ENCODE measurements at places on chromosomes 1 and 21. TPM values are rescaled to one million over a fixed set of nuclear protein-coding genes. Genes with fewer than 3 reads are reported as not detected.

GRCh38 chr1:66730462-66730861 is 21.8 kb upstream of the DYNLT5 start:
- no peak for DNase-seq

DNA sequence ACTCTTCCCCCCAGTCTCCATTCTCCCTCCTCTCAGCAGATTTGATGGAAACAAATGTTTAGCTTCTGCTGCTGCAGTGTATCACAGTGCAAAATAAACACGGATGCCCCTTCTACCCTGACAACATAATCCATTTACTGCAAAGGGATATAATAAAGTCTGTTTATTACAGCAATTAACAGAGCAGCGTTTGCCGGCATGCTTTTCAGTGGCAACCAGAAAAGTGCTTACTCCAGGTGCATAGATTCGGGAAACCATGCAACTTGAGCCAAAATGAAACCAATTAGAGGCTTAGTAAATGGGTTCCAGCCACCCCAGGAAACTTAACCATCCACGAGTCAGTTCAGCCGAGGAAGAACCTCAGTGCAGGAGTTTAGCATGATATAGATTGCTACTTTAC is 12.9 kb upstream of the LEMD1 start:
- DNase-seq, result no peak

Gene ELAPOR1
- total RNA-seq, result 0.29 TPM

DNA sequence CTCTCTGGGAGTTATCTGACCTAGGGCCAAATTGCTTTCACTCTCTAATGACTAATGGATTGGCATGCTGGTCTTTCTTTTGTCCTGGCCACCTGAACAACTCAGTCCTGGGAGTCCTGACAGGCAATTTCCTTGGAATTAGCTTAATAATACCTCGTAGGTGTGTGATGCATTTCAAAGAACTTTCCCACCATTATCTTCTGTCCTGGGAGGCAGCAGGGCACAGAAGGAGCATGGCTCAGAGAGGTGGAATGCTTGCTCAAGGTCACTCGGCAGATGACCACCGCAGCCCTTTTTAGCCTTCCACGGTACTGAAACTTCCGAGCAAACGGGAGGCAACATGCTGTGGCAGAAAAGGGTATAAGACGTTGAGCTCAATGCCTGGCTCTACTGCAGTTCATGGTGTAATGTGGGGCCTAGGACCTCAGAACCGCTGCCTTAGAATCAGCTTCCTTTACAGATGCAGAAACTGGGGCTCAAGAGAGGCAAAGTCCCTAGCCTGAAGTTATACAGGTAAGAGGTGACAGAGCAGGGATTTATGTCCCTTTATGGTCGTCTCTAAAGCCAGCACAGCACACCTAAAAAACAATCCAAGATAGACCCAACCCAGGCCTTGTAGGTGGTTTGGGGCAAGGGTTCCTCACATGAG is 3.2 kb downstream of the ID3 start:
- no peak for DNase-seq

- DNase-seq, result no peak
Observed at GRCh38 chr1:61253912-61254633, 171.7 kb downstream of the NFIA start.

DNA sequence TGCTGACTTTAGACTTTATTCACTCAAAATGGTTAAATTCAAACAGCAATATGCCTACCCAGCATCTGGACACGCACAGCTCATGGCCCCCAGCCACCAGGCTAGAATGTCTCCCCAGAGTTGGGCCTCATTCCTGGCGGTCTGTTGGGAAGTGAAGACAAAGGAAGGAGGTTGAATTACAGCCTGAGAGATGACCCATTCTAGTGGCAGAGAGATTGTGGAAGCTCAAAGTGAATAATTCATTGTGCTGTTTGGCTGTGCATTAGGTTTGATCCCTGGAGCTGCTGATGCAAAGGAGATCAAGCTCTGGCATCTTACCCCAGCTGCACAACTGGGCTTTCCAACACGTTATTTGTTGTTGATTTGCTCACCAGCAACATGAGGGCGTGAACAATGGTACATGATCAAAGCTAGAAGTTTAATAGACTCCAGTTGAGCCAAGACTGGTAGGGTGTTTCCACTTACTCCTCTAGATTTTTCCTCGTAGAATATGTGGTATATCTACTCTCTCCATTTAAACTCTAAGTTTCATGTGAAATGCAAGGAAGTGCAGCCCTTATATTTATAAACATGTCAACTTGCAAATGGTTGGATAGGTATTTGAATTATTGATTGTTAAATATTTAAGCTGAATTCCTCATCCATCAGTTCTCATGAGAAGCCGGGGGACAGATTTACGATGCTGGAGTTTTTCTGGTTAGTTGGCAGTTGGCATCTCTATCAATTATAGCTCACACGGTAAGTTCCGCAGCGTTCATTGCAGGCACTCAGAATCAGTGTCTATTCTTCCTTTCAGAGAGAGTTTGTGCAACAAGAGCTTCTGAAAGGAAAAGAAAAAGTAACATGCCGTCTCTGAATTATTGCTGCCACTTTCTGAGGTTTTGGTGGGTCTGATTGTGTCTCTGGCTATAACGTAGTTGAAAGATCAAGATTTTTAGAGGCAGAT is 222.7 kb downstream of the TM2D1 start:
- DNase-seq, result no peak

Gene TRIM45
- 8.2 TPM for total RNA-seq

Gene IL12RB2
- total RNA-seq, result 1.3 TPM

GRCh38 chr1:1290238-1290731 is 10.0 kb downstream of the SCNN1D start:
- DNase-seq, result no peak

Gene EVA1C
- 0.29 TPM for total RNA-seq

Gene KRTAP13-2
- not detected for total RNA-seq

Gene PLA2G2F
- total RNA-seq, result 4.2 TPM

Gene GPR25
- 0.65 TPM for total RNA-seq

Gene PIP5K1A
- total RNA-seq, result 62.1 TPM

DNA sequence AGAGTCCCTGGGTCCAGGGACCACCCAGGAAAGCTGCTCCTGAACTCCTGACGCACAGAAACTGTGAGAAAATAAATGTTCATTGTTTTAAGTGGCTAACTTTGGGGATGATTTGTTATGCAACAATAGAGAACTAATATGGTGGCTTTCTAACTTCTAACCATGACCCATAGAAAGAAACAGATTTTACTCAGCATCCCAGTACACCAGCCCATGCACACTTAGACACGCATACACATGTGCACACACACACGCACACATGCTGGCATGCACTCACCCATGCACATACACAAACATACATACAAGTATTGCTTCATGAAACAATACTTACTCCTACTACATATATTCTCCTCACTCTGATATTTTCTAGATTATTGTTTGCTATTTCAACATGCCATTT is 57.1 kb downstream of the NID1 start:
- no peak for DNase-seq

GRCh38 chr1:213419401-213420030 is 368.5 kb downstream of the RPS6KC1 start:
- no peak for DNase-seq

Gene PRELP
- not detected for total RNA-seq

GRCh38 chr1:207288315-207288714 is 33.2 kb upstream of the CD55 start:
- no peak for DNase-seq

Gene NOTCH2
- total RNA-seq, result 55.1 TPM

Gene ODR4
- 8.9 TPM for total RNA-seq

DNA sequence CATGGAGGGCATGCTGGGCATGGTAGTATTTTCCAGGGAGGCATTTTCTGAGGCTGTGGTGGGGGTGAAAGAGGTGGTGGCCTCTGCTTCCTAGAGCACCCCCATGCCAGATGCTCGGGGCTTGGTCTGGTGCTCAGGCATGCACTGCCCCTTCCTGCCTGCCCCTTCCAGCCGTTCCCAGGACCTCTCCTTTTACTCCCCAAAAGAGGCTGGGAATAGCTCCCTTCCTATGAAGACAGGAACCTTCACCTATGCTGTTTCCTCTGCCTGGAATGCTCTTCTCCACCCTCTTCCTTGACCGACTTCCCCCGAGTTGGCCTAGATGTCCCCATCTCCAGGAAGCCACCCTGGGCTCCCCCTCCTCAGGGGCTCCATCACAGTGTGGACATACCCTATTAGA is 9.1 kb downstream of the EDN2 start:
- DNase-seq, result no peak

Gene SAMD11
- 0.51 TPM for total RNA-seq

Gene DLGAP3
- 0.81 TPM for total RNA-seq

- no peak for DNase-seq
Observed at GRCh38 chr1:244662599-244662998, 9.7 kb downstream of the DESI2 start.

DNA sequence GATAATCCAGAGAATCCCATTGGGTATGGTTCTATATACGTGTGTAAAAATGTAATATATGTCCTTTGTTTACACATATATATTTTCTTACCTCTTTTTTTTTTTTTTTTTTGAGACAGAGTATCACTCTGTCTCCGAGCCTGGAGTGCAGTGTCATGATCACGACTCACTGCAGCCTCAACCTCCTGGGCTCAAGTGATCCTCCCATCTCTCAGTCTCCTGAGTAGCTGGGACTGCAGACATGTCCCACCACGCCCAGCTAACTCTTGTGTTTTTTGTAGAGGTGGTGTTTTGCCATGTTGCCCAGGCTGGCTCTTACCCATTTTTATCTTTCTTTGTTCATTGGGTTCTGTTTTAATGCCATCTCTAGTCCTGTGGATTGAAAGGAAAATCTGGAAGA is 59.5 kb downstream of the ZBTB17 start:
- DNase-seq, result no peak

Gene CCDC190
- total RNA-seq, result not detected

Gene DENND2D
- total RNA-seq, result 8.1 TPM

Gene CLCA4
- total RNA-seq, result not detected

GRCh38 chr1:109850827-109851226 is 59.8 kb upstream of the CSF1 start:
- no peak for DNase-seq

Gene SEMA4A
- total RNA-seq, result 1.4 TPM

Data from epithelial cell of proximal tubule (primary cell).